T-helper 9 cell (primary cell): ENCODE measurements at places on chromosomes 3 and 15.

DNA sequence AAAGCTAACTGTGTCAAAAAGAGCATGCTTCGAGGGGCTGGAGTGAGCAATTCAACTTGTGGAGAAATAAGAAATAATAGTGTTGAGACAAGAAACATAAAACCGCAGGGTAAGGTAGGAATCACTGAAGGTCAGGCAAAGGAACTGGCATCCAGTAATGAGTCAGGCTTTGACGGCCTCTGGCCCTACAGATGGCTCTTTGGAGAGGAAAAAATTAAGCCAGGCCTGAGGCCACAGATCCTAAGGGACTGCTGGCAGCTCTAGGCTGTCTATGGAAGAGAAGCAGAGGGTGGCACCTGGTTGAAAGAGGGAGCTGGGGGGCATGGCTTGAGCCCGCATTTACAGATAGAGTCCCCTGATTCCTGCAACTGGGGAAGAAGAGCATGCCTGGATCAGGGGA, 28.6 kb upstream of the ZSCAN2 start:
- no peak for DNase-seq

GRCh38 chr15:63998489-63998888, 47.8 kb downstream of the DAPK2 start:
- no peak for DNase-seq

GRCh38 chr15:68391121-68391520, 40.8 kb downstream of the ITGA11 start:
- no peak for DNase-seq

DNA sequence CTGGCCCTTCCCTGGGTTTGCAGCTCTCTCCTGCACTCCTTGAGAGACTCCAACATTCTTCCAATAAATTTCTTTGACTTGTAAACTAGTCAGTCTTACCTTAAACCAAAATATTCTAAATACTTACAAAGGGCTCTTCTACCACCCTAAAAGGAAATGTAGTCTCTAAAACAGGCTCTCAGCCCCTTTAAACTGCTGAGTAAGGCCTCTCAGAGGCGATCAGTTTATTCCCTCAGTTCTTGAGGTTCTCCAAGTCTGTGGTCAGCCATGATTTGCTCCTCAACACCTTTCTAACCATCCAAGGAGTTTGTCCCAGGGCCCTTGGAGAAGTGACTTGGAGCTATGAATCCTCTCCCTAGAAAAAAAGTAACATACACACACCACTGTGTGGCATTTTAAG, 64.8 kb downstream of the WHAMM start:
- DNase-seq, result no peak

DNA sequence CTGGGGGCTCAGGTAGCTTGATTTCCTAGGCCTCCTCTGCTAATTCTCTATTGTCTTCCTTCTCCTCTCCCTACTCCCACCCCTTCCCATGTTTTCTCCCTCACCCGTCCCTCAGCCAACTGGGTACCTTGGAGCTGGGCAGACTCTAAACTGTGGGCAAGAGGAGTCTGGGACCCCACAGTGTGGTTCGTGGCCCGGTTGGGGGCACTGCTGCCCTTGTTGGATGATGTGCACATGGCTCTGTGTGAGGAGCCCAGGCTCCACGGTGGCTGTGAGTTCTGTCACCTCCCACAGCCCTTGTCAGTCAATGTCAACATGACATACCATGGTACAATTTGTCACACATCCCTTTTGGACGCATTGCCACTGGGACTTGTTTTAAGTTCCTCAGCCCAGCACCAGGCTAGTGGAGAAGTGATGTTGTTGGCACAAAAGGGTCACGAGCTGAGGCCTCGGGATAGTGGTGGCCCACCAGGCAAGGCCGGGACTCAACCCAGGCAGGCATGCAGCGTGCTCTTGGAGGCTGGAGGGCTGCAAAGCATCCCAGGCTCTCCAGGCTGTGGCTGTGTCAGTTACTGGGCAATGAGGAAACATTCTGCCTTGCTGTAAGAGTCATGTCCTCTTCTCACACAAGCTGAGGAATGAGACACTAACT, 142.3 kb downstream of the TLE3 start:
- no peak for DNase-seq

DNA sequence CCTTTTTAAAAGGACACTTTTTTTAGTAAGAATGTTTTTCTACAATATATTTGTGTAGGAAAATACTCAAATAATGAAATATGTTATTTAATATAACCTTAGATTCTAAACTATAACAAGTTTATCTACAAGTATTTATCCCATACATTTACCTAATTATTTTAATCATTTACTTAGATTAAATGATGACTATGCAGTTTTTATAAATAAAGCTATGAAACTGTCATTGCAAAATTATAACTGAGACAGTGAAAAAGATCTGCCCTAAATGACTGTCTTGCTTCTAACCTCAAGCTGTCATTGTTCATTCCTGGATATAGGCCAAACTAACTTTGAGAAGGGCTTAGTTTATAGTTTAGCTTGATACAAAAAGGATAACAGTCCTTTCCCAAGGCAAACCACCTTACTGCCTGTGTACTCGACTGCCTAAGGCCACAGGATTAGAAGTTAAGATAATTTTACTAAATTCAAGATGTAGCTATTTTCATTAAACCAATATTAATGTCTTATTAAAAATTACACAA, 84.1 kb downstream of the GLDN start:
- DNase-seq, result no peak

DNA sequence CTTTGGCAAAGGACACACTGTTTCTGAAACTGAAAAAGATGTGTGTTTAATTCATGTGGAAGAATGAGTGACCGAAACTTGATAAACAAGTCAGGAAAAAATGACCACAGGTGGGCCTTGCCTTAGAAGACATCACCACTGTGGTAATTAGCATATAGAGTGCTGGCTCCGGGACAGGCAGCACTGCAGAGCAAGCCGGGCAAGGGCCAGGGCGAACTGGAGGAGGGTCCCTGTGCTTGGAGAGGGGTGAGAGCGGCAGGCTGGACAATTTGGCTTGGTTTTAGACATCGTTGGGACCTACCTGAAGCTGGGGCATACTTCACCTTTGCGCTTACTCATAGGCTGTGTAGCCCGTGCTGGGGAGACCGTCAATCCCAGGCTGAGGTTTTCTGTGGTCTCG, 8.2 kb downstream of the RTP3 start:
- DNase-seq, result no peak

DNA sequence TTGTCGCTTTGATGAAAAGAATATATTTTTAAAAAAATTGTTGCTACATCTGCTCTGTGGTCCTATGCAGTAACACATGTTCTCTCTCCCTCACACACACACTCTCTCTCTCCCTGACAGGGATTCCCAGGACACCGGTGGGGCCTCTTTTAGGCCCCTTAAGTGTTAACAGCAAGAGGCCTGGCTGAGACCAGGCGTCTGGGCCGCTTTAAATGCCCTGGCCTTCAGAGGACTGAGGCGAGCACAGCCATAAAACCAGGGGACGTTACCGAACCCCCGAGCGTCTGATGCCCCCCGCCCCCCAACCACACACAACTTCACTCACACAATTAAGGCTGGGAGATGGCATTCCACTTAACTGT, 1.7 kb downstream of the BNC1 start:
- no peak for DNase-seq

DNA sequence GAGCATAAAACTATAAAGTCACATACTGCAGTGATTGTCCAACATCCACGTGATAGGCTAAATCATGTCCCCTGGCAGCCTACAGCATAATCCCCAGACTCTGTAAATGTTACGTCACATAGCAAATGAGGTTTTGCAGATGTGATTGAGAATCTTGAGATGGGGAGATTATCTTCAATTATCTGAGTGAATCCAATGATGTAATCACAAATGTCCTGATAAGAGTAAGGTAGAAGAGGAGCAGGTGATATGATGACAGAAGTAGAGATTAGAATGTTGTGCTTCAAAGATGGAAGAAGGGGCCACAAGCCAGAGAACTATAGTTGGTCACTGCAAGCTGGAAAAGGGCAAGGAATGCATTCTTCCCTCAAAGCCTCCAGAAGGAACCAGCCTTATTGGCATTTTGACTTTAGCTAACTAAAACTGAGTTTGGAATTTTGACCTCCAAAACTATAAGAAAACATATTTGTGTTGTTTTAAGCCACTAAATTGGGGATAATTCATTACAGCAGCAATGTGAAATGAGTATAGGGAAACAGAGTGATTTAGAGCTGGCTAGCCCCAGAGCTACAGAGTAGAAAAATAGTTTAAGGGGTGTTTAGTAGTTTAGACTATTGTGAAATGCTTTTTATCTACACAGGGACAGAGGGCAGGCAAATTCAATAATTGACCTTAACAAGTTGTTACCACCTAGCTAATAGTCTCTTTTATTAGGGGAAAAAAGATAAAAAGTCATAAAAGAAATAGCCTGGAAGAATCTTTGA, 15.2 kb downstream of the SLC2A2 start:
- no peak for DNase-seq

GRCh38 chr15:82126346-82126745, 80.5 kb upstream of the MEX3B start:
- DNase-seq, result no peak

DNA sequence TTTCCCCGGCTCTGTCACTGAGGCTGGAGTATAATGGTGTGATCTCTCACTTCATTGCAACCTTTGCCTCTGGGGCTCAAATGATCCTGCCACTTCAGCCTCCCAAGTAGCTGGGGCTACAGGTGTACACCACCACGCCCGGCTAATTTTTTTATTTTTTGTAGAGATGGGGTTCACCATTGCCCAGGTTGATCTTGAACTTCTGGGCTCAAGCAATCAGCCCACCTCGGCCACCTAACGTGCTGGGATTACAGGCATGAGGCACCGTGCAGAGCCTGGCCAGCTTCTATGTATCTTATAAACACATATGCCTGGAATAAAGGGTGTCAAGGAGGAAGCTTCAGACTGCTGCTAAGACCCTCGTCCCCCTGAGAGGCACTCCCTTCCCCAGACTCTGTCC, 4.2 kb downstream of the ZNF589 start:
- DNase-seq, result no peak

- DNase-seq, result no peak
These were observed 18.8 kb upstream of the ANKDD1A start for GRCh38 chr15:64892847-64893403.

DNA sequence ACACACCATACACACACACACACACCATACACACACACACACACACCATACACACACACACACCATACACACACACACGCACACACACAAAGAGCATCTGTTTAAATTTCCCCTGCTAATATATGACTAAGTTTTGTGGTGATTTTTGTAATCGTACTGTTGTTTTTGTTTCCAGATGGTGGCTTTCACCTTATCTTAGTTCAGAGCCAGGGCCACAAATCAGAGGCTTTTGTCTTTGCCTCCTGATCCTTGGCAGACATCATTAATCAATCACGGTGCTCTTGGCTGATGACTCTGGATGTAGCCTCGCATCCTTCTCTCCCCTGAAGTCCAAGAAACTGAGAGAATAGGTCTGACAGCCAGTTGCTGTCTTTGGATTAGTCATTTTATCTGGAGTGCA, 52.1 kb downstream of the EDEM1 start:
- no peak for DNase-seq

DNA sequence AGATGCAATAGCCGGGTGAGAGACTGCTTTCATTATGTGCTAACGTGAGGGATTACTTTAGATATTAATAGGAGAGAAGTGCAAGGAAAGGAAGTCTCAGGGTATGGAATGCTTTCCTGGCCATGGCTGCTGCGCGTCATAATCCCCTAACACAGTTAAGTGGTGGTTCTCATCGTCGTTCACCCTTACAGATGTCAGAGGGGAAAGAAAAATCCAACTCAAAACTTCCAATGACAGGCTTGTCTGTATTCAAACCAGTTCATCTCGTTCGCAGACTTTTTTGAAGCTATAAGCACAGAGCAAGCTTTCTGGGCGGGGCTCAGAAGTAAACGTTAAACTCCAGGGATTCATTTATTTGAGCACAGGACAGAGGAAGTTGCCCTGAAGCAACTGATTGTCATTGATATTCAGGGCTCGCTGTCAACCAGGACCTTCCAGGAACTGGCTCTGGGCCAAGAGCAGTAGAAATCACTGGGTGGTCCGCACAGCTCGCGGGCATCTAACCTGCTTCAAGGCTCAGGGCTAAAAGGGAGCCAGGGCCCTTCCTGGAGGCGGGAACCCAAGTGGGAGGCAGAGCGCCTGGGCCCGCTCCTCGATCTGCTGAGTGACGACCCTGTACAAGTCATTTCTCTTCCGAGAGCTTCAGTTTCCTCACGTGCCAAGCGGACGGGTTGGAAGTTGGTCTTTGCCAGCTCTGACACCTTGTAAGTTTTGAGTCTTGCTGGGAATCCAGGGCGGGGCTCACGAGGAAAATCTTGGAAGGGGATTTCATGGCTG, 1.1 kb upstream of the LPP start:
- DNase-seq, result no peak

DNA sequence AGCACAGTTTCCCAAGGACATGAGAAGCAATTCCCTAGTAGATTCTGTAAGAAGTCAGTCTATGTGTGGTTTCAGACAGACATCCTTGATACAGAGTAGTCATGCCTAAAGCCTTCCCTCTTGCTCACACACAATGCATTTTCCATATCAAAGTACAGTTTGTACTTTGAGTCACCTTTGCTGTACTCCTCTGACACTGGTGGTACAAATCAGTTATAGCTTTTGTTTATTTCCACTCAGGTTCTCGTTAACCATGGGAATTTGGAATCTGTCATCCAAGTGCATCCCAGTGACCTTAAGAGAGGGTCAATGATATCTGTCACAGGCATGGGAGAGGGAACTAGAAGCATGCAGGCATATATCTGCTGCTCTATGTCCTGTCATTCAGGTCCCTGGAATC, 3.6 kb upstream of the GNB4 start:
- DNase-seq, result no peak

GRCh38 chr15:61921093-61921492, 139.2 kb downstream of the VPS13C start:
- DNase-seq, result no peak

GRCh38 chr15:61564785-61565184, 335.7 kb upstream of the RORA start:
- DNase-seq, result no peak

- DNase-seq, result no peak
These were observed 130.4 kb upstream of the UBE2E2 start for GRCh38 chr3:23072693-23073092.

- DNase-seq, result no peak
These were observed 100.8 kb downstream of the FOXP1 start for GRCh38 chr3:71482771-71483170.

GRCh38 chr3:151219056-151219455, 16.0 kb upstream of the GPR171 start:
- no peak for DNase-seq

- no peak for DNase-seq
These were observed 342.7 kb downstream of the PTPRG start for GRCh38 chr3:61903931-61904657.
